ENCODE measurements at places on chromosomes 3 and 15.

- no peak for DNase-seq
Observed at GRCh38 chr3:125055331-125055912, 375 bp downstream of the HEG1 start.

DNA sequence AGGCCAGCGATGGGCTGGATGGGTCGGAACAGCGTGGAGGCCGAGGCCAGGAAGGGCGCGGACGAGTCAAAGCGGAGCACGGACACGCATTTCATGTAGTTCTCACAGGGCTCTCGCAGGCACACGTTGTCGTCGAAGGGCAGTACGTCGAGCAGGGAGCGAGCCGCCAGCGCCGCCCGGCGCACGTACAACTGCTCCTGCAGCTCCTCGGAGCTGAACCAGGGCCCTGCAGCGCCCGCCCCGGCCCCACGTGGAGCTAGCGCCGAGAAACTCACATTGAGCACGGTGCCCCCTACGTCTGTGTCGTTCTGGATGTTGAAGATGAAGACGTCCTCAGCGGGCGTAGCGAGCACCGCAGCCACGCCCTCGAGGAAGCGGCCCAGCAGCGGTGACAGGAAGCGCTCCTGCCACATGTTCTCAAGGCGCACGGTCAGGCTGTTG, 5.8 kb downstream of the CELSR3 start:
- no peak for DNase-seq

DNA sequence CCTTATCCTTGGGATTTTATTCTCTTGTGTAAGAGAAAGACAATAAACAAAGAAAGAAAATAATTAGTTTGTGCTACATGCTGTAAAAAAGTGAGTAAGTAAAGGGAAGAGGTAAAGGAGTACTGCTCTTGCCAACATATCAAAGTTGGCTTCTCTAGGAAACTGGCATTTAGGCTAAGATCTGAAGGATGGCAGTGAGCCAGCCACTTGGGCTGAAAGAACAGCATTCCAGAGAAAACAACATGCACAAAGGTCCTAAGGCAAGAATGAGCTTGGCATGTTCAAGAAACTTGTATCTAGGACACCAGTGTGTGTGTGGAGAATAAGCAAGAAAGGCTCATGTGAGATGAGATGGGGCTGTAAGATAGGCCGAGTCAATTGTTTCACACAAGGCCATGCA, 245.5 kb upstream of the MANF start:
- no peak for DNase-seq

DNA sequence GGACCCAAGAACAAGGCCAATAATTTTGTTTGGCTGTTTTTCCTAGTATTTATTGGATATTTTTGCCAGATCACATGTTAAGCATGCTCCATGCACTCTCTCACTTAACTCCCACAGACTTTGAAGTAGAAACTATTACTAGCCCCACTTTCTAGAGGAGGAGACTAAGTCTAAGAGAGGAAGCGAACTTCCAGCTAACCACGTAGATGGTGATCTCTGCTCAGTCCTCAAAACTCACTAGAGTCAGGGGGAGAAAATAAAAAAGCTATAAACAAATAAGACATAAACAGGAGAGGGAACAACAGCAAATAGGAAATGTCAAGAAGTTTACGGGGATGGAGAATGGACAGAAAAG, 481.0 kb upstream of the PROK2 start:
- no peak for DNase-seq

DNA sequence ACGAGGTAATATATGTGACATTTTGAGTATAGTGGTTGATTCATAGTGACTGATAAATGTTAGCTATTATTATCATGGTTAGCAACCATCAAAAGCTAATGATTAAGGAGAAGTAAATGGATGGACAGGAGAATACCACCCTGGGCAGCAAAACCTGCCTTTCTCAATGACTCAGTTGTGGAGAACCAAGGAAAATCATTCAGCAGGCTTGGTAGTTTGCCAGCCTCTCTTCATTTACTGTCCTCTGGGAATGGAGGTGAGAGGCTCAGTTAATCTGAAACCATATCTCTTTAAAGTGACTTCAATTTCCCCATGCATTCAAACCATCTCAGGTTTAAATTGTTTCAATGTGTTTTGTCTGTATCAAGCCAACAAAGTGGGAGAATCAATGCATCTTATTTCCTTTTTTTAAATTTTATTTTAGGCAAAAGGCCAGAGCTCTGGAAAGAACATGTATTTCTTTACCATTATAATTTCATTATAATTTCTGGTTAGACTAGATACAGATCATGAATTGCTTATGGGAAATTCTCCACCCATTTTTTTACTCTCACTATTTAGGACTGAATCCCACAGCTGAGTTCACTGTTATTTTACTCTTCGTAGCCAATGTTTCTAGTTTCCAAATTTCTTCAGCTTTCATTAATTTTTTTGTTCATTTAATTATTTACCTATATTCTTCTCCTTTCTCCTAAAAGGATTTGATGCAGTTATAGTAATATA, 2.7 kb downstream of the TM4SF18 start:
- DNase-seq, result no peak

Data from esophagus squamous epithelium (tissue), 5 donors.